Astrocyte of the hippocampus (primary cell): ENCODE measurements at places on chromosomes 2 and 18.

DNA sequence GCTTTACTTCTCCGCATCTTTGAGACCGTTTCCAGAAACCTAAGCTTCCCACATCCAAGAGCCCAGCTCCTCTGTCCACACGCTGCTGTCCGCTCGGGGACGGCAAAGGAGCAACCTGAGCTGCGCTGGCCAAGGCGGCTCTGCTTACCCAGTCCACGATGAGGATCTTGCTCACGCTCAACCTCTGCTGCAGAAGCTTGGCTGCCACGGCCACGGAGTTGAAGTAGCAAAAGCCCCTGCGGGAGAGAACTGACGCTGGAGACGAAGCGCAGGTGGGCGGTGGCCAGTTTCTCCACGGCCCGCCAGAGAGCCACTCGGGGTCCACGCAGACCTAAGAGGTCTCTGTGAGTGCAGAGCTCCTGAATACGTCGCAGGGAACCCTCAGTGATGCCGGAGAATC, 236.1 kb downstream of the TWIST2 start:
- DNase-seq = no peak

DNA sequence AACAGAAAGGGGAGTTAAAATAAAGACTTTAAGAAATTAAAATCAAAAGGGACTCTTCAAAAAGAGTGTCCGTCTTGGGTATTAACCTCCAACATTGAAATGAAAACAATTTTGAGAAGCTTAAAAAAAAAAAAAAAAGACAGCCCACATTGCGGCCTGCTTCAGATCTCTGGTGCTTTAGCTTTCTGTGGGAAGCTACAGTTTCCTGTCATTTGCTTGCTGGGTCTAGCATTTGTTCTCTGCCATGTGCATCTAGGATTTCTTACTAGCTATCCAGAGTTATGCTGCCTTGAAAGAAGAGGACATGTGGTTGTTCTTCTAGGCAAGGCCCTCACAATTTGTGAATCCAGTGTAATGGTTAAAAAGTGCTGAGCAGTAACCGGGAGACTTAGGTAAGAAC, 375.3 kb downstream of the SLC4A3 start:
- DNase-seq = no peak

GRCh38 chr2:235064976-235065375, 113.2 kb downstream of the SH3BP4 start:
- DNase-seq = peak; percentile 56

DNA sequence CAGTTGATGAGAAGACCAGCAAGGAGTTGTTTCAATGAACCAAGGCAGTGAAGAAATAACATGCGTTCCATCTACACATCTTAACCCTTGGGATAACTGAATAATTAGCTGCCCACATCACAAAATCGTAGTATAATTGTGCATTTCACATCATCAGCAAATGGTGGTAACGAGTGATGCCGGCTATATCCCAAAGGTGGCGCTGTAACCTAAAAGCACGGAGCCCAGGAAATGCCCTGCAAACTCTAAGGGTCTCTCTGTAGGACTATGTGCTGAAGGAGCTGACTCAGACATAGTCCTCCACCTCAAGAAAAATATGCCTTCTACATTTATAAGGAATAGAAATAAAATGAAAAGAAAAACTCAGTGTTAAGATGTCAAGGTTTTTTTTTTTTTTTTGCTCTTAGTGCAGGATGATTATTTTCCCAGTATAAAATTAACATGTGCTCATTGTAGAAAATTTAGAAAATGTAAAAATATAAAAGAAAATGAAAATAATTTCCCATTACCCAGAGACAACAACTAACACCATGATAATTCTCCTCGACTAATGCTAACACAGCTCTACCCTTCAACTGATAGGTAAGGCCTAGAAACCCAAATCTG, 23.1 kb upstream of the DSG3 start:
- peak; percentile 67 for DNase-seq

DNA sequence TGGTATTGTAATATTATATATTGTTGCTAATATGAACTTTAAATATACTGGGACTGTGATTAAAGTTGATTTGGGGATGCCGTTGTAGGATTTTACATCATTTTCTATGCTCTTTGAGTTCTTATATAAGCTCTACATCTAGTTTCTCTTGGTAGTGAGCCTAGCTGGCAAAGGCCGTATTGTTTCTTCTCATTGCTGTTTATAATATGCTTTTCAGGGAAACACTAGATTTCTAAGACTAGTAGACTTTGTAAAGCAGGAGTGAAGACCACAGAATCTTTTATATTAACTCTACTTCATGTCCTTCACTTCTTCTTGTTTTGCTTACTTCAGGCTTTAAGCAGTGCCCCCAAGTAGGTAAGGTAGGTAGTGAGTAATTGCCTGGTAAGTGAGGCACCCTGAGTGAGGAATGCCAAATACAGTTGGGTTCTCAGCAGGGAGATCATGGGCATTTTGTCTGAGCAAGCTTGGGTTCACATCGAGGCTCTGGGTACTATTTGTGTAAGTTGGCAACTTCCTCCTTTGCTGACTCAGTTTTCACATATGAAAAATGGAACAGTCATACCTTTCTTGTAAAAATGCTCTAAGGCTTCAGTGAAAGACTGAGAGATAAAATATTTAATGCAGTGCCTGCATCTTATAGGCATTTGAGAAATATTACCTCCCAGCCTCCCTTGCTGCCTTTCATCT, 96.4 kb downstream of the RNF144A start:
- DNase-seq = no peak

- peak; percentile 29 for DNase-seq
Measured at GRCh38 chr18:48940854-48941611, 9.7 kb downstream of the SMAD7 start.

GRCh38 chr18:11581286-11581685, 28.1 kb upstream of the SLC35G4 start:
- DNase-seq = no peak
